CD4-positive, alpha-beta T cell treated with Interleukin-12 subunit alpha and Interleukin-12 subunit beta, for 1 hour (primary cell): ENCODE measurements at places on chromosomes 12 and 14.

DNA sequence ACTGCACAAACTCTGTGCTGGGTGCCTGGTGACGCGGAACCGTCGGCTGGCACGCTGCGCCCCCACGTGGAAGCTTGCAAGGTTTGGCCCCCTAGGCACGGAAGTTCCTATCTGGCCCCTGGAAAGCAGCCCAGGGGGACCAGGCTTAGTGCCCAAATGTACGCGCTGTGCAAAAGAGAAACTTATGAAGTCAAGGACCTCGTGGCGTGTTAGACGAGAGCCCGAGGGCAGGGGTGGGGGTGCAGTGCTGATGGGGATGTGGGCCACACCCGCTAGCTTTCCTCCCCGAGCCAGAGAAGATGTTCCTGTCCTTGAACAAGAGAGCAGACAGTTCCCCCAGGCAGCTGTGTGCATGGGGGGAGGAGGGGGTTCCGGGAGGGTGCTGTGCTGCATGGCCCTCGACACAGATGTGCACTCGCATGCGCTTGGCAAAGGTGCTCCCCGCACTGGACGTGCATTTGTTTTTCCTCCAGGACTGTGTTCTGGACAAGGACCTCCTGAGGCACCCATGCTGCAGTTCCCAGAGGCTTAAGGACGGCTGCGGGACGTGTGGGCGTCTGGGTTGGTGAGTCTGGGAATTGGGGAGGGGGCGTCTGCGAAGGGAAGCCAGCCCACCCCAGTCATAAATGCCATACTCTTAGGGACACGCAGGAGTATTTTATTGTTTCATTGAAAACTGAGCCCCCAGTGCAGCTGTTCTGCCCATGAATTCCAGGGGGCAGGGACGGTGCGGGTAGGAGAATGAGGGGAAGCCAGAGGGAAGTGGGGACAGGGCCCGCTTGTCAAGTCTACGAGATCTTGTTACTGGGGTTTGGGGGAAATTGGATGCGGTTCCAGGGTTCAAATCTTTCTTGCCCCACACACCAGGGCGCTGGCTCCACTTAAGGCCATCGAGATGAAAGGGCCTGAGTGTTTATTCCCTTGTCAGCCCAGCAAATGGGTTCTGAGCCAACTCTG is 80.0 kb downstream of the NTF3 start:
- DNase-seq = no peak

DNA sequence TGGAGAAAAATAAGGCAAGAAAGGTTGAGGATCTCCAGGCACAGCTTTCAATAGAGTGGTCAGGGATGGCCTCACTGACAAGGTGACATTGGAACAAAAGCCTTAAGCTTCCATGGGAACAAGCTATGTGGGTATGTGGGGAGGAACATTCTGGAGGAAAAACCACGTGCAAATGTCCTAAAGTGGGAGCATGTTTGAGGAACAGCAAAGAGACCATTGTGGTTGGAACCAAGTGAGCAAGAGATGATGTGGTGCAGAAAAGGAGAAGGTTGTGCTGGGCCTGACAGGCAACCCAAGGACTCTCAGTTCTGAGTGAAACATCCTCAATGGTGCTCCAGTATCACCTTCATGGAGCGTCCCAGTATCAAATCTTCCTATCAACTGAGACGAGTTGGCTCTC is 184.0 kb downstream of the CAND1 start:
- no peak for DNase-seq

DNA sequence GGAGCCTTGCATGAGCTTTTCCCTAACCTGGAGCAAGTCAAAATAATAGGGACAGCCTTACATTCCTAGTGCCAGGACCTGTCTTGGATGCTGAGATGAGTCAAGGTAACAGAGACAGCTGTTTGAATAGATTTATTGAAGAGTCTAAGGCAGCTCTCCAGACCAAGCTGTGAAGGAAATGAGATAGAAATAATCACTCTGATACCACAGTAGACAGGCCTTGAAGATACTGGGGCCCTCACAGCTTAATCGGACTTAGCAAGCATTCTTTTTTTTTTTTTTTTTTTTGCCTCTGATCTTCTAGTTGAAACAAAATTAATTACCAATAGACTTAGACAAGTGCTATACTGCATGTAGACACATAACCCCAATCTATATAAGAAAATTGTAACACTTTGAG is 3.1 kb upstream of the RNASE9 start:
- no peak for DNase-seq

- DNase-seq = no peak
Observed at GRCh38 chr14:99177886-99178835, 93.8 kb downstream of the BCL11B start.

GRCh38 chr14:33271891-33272290 is 333.2 kb downstream of the NPAS3 start:
- no peak for DNase-seq

GRCh38 chr14:69798339-69798735 is 1.3 kb upstream of the SLC10A1 start:
- no peak for DNase-seq

GRCh38 chr12:129230995-129231394 is 377.7 kb downstream of the GLT1D1 start:
- no peak for DNase-seq

GRCh38 chr14:91113829-91114078 is at the start of gene DGLUCY:
DGLUCY (plus strand) TSS chr14:91114073; CDS start chr14:91160295, 46,222 bp downstream.
- peak; percentile 53 for DNase-seq

GRCh38 chr14:68666236-68666635 is 126.6 kb downstream of the ZFP36L1 start:
- no peak for DNase-seq

DNA sequence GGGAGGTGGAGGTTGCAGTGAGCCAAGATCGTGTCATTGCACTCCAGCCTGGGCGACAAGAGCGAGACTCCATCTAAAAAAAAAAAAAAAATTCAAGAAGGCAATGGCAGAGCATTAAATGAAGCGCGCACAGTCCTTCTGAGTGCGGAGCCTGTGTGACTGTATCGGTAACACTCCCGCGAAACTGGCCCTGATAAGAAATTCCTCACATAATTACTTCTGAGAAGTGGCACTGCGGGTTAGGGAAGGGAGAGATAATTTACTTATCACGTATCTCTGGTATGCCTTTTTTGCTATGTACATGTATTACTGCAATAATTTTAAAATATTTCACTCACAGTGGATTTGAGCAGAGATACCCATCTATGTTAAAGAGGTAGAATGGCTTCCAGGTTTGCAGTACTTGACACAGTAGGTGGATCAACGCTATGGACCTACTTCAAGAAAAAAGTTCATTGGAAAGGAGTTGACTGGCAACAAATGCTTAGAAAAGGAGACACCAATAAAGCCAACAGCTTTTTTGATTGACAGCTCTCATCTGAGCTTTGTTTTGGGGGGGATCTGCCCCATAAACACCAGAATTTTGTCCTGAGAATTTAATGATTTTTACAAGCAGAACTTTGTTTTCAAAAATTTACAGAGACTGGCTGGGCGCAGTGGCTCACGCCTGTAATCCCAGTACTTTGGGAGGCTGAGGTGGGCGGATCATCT is 29.2 kb upstream of the SPTLC2 start:
- DNase-seq = no peak

- DNase-seq = no peak
Observed at GRCh38 chr12:89364631-89365030, 12.3 kb upstream of the DUSP6 start.

GRCh38 chr14:68376067-68376779 is 416.6 kb downstream of the ZFP36L1 start:
- DNase-seq = no peak

- DNase-seq = no peak
Observed at GRCh38 chr12:20264608-20265114, 103.7 kb upstream of the PDE3A start.

DNA sequence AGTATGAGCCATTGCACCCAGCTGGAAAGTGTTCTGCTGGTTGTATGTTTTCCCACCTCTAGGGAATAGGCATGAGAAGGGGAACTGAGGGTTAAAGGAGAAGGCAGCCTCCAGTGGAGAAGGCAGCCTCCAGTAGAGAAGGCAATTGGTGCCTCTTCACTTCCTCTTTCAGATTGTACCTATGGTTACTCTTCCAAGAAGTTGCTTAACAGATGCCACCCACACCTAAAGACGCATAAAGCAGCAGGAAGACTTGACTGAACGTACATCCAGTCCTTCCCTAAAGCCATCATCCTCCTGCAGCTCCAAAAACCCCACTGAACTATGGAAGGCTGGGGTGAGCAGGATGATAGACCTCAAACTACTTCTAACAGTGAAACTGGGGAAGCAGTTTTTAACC is 13.1 kb downstream of the DPF3 start:
- no peak for DNase-seq

- DNase-seq = no peak
Observed at GRCh38 chr12:116267948-116268347, 9.5 kb downstream of the MED13L start.

DNA sequence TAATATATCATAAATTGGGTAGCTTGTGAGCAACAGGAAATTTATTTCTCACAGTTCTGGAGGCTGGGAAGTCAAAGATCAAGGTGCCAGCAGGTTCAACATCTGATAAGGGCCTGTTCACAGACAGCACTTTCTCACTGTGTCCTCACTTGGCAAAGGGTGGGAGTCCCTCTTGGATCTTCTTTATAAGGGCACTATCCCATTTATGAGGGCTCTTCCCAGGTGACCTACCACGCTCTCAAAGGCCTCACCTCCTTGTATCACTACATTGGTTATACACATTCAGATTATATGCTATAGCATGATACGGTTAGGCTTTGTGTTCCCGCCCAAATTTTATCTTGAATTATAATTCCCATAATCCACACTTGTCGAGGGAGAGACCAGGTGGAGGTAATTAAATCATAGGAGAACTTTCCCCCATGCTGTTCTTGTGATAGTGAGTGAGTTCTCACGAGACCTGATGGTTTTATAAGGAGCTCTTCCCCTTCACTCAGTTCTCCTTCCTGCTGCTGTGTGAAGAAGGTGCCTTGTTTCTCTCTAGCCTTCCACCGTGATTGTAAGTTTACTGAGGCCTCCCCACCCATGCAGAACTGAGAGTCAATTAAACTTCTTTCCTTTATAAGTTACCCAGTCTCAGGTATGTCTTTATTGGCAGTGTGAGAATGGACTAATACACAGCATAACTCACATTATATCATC is 19.2 kb upstream of the LRIG3 start:
- no peak for DNase-seq

DNA sequence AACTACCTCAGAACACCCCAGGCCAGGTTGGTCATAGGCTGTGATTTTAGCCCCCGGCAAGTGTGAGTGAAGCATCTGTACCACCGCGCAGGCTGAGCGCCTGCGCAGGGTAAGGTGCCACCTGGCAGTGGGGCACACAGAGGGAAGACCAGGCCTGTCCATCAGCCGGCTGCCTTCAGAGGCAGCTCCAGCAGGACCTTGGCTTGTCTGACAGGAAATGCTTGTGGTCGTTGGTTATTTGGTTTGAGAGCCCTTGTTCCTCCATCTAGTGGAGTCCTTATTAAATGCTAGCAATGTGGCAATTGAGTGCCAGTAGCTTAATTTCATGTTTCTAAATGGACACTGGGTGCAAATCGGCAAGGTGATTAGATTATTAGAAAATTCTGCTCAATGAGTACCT is 27.5 kb downstream of the SLC25A29 start:
- DNase-seq = no peak

DNA sequence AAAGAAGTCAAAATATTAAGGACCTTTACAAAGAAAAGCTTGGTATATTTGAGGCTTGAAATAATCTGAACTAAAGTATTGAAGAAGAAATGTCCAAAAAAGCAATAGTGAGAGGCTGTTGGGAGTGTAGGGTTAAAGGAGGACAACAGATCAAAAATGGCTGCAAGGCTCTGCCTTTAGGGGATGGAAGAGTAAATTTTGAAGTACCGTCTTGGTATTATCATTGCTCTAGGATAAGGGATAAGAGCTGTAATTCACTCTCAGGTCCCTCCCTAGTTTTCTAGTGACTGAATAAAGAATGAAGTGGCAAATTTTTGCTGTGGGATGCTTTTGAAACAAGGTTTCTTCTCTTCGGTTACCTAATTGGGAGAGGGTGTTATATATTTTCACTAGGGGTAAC is 38.7 kb downstream of the LEMD3 start:
- no peak for DNase-seq

DNA sequence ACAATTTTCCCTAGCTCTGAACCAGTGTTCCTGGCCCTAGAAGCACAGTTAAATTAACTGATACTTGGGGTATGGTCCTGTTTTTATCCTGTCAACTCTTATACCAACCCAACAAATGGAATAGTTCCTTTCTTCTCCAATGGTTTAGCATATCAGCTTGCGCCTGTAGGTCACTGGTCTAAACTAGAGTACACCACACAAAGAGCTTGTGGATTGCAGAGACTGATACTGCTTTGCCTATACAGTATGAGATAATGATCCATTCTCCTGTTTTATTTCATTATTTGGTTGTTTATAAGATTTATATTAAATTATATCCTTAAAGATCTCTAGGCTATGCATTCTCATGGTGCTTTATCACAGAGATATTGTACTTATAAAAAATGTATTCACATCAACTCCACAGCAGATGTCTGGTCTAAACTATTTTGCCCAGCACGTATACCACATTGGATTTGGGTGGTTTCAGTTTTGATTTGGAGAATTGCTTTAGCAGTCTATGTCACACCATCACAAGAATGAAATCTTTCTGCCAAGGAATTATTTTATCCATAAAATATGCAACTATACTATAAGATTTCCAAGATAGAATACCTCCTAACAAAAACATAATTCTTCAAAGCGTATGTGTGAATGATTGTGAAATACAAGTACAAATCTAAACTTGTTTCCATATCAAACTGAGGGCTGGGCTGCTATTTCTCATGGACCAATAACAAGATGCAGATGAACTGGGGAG is 142.1 kb downstream of the SLC16A7 start:
- DNase-seq = no peak

DNA sequence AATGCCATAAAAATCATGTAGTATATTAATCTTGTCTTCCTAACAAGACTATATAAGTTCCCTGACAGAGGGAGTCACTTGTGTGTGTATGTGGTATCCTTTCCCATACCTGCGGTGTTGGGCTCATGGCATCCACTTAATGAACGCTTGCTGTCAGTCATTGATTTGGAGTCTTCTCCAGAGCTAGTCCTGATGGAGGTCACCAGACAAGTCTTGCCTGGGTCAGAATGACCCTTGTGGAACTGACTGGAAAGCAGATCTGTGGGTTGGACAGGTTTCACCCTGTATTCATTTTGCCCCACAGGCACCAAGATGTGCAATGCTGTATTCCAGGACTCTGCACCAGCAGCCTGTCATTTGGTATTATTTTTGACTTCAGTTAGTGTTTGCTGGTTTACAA is 27.3 kb upstream of the WNK1 start:
- DNase-seq = no peak

DNA sequence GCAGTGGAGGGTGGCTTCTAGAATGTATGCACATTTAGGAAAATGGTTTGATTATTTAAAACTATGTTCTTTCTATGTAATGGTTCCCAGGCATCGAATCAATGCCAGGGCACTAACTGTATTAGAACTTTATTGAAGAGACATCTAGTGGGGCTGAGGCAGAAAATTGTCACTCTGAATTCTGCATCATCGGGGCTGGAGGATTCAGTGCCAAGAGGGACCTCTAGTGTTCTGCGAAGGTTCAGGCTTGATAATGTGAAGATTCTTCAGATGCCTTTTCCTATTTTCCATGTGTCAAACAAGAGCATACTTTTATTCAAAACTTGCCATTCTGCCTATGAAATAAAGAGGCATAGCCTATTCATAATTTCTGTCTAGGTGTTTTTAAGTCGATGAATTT is 146.3 kb downstream of the CAND1 start:
- DNase-seq = no peak
